Memory B cell (primary cell): ENCODE measurements at places on chromosomes 11 and 22.

GRCh38 chr22:43698403-43698802 is 113.7 kb downstream of the EFCAB6 start:
- DNase-seq, result no peak
- no peaks in the 10 kb centered on the region for H3K36me3 ChIP-seq
- no peak overlapping the region for H3K4me3 ChIP-seq
- peaks cover 4% of the 10 kb centered on the region for H3K27me3 ChIP-seq
- no peak overlapping the region for H3K27ac ChIP-seq

GRCh38 chr22:22703715-22704114 is 59.3 kb downstream of the GGTLC2 start:
- H3K4me1 ChIP-seq, result peaks cover 7% of the 10 kb centered on the region
- no peak for DNase-seq
- H3K27ac ChIP-seq, result peak overlapping the region; percentile 6
- no peaks in the 10 kb centered on the region for H3K36me3 ChIP-seq

- H3K27ac ChIP-seq, result no peak overlapping the region
- peaks cover 42% of the 10 kb centered on the region for H3K4me1 ChIP-seq
- no peak for DNase-seq
These were observed 11.8 kb downstream of the CASP4 start for GRCh38 chr11:104956528-104956927.

- H3K27ac ChIP-seq, result no peak overlapping the region
- H3K4me1 ChIP-seq, result peaks cover 4% of the 10 kb centered on the region
- no peak for DNase-seq
These were observed 57.9 kb downstream of the SYTL2 start for GRCh38 chr11:85752890-85753581.

GRCh38 chr11:120774591-120775386 is 249.1 kb upstream of the TBCEL start:
- no peak overlapping the region for H3K27ac ChIP-seq
- H3K36me3 ChIP-seq, result peaks cover 2% of the 10 kb centered on the region
- no peak overlapping the region for H3K4me3 ChIP-seq
- DNase-seq, result no peak
- H3K4me1 ChIP-seq, result no peaks in the 10 kb centered on the region

DNA sequence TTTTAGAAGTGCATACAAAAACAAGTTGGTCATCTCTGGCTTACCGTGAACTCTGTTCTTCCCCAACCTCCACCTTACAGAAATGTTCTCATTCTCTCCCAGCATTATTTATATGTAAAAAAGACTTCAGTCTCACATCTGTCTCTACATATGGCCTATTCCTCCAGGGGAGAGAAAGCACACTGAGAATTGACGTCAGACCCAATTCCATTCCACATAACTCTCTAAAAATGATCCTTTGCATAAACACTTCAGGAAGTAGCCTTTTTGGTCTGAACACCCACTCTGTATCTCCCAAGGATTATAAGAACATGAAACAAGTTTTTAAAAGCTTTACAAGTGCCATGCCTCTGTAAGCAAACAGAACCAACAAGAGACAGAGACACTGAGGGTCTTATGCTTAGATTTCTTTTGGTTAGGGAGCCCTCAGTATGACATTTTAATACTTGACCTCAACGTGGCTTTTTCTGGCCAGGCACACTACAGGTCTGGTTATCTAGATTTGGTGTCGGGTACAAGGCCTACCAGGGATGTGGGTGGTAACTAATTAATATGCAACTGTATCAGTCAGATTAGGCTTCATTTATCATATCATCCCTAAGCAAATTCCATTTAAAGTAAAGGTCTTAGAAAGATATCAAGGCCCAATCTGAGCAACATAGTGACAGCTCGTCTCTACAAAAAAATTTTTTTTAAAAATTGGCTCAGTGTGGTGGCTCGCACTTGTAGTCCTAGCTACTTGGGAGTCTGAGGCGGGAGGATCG is 48.5 kb upstream of the PPP2R1B start:
- H3K27ac ChIP-seq, result no peak overlapping the region
- no peaks in the 10 kb centered on the region for H3K27me3 ChIP-seq
- DNase-seq, result no peak
- H3K36me3 ChIP-seq, result peaks cover 25% of the 10 kb centered on the region
- H3K4me1 ChIP-seq, result peaks cover 3% of the 10 kb centered on the region

DNA sequence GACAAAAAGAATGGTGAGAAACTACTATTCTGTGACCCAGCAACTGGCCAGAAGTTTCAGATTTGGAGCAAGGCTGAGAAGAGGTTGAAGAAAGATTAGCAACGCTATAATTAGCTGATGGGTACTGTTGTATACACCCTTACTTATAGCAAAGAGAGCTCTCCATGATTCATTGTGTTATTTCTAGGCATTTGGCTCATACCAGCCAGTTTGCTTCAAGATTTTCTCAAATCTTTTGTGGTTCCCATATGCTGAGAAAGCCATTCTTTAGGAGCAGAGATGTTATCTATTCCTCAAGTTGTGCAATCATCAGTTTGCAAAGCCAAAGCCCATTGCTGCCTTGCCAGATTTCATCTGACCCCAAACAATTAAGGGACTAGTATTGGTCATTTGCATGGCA is 179.4 kb downstream of the ETS1 start:
- no peaks in the 10 kb centered on the region for H3K36me3 ChIP-seq
- no peak for DNase-seq
- no peak overlapping the region for H3K27ac ChIP-seq
- H3K4me1 ChIP-seq, result peaks cover 13% of the 10 kb centered on the region
